Activated CD8-positive, alpha-beta T cell treated with anti-CD3 and anti-CD28 coated beads for 36 hours (primary cell): ENCODE measurements at places on chromosomes 6 and 20.

DNA sequence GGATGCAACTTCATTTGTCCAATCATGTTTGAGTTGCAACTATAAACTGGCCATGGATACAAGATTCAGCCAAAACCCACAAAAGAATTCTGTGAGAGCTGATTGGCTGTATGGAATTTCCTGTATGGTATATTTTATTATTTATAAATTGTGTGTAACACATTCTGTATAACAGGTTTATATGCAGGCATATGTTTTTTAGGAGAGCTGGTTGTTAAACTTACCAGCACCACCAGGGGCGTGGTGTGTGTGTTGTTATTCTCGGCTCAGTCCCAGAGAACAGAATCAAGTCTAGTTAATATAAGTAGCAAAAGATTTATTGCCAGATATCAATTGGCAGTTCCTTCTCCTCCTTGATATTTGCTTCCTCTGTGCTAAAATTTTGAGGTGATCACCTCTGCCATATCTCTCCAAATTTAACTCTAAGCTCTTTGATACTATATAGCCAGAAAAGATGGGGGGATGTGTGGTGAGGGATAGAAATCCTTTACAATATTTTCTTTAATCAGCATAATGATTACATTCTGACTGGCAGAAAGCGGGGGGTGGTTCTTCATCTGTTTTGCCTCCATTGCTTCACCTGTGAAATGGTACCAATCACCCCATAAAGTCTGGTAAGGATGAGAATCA, 22.9 kb downstream of the CNBD2 start:
- DNase-seq: peak; percentile 37

- DNase-seq: no peak
Measured at GRCh38 chr20:58137651-58138265, 90.7 kb downstream of the ANKRD60 start.

DNA sequence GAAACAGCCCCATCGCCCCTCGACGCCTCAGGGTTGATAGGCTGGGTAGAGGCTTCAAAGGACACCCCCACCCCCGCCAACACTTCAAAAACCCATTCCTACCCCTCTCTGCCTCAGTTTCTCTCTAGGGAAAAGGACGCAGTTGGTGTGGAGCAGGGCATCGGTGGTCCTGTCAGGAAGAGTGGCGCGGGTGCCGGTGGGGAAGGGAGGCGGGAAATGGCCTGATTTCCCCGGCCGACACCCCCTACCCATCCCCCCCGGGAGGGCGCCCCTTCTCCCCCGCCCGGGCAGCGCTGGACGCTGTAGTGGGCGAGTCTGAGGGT, 367 bp downstream of the NRSN2 start:
- no peak for DNase-seq

GRCh38 chr20:8428988-8429387, 296.9 kb downstream of the PLCB1 start:
- DNase-seq: peak; percentile 19

DNA sequence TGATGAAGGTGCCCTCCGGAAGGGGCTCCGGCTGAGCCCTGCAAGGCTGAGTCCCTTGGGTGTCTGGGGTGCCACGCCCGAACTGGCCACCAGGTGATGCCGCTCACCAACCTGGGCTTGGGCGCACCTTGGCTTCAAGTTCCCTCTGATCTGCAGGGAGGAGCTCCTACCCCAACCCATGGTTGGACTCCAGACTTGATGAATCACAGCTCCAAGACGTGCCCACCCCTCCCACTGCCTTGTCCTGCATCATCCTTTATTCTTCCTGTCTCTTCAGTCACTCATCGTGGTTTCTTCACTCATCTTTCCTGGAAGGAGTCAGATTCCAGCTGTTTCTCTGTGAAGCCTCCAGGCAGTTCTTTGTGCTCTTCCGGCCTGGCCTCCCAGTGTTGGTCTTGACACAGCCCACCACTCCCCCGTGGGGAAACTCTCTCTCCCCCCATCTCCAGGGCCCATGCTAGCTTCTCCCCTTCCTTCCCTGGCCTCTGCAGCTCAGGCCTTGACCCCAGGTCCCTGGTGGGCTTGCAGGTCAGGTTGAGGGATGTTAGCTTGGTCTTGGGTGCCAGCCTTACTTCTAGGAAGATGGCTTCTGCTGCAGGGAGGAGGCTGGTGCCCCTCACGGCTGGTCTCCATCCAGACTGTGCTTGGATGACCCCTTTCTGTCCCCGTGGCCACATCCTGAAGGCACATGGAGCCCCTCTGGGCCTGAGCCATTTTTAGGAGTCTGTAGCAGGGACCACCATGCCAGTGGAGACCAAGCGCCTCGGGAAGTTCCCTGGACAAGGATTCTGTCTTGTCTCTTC, 2.6 kb upstream of the ZBP1 start:
- peak; percentile 83 for DNase-seq

DNA sequence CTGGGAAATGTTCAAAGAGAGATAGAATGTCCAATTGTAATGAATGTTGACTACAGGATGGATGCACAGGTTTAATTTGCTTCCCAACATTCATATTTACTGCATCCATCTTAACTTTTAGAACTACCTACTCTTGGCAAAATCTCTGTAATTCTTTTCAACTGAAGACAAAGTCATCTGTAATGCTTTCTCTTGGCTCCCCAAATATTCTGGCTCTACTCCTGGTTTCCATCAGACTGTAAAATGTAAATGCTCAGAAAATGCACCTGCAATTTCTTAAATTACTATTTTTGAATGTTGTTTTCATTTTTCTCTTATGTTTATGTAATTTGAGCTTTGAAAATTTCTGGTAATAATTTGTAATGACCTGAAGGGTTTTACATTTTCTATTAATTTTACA, 480.8 kb upstream of the IMPG1 start:
- no peak for DNase-seq

DNA sequence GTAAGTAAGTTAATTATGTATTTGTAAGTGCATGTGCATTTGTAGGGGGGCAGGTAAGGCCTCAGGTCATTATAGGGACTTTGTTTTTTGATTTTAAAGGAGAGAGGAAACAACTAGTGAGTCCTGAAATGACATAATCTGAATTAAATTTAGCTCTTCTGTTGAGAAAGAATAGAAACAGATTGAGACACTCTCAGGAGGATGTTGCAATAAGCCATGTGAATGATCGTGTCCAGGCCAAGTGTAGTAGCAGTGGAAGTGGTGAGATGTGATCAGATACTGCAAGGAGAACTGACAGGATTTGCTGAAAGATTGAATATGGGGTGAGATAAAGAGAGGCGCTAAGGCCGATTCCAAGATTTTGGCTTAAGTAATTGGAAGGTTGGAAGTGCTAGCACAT, 2.6 kb upstream of the CENPW start:
- no peak for DNase-seq

DNA sequence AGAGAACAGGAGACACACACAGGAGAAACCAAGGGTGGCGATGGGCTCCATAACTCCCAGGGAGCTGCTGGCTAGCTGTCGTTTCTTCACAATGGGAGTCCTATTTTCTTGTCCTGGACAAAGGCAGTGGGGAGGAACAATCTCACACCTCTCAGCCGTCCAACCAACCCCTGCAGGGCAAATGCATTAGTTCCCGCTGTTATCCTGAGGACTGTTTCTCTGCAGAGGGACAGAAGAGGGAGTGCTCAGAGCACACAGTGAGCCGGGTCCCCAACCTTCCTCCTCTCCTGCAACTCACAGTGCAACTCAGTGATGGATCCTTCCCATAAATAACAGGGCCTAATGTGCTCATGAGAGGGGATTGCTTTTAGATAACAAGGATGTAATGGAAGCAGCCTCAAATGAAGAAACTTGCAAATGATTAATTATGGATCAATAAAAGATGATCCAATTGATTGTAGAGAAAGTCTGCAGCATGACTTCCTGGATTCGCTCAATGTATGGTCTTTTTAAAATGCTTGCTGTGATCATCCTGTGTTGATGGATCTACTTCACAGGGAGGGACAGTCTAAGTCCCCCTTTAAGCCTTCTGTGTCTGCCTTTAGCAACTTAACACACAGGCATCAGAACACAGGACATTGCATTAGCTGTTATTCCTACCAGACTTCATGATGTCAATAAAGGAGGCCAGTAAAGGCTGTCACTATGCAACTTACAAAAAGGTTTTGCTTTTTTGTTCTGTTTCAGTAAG, 453.4 kb upstream of the AGPAT4 start:
- no peak for DNase-seq

DNA sequence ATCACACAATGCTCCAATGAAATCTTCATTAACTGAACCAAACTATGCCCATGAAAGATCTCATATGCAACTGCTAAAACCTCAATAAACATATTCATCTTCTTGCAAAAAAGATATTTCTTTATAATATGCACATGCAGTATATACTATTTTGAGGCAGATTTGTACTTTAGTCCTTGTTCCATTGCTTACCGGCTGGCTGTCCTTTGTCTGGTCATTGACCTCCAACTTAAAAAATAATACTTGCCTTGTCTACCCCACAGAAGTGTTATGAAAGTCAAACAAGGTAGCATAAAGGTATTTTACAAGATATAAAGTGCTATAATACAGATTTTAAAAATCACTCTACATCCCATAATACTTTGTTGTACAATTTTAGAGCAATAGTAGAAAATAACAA, 88.3 kb downstream of the ATG5 start:
- DNase-seq: no peak

DNA sequence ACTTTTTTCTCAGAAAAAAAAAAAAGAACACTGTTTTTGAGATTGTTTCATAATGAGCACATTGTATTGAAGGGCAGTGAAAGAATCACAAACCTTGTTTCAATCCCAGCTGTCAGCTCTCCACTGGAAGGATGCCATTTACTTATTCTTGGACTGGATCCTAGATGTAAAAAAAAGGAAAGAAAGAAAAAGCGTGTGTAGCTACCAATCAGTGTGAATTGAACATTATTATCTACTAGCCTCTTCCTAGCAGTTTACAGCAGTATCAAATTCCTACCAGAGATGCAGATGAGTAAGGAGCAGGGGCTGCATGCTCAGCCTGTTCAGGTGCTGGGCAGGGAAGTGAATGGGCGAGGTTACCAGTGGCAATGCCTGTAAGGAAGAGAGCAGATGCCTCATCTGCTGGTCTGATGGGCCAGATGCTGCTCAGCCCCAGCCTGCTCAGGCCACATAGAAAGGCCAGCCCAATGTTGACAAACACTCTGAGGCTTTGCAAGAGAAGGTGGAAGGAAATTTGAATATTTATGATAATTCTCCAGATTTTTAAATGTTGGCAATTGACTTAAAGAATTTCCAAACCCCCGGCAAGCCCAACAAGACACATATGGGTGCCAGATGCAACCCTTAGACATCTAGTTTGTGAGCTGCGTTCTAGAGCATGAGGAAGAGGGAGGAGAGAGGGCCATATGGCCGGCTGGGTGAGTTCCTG, 189.5 kb downstream of the IBTK start:
- no peak for DNase-seq

DNA sequence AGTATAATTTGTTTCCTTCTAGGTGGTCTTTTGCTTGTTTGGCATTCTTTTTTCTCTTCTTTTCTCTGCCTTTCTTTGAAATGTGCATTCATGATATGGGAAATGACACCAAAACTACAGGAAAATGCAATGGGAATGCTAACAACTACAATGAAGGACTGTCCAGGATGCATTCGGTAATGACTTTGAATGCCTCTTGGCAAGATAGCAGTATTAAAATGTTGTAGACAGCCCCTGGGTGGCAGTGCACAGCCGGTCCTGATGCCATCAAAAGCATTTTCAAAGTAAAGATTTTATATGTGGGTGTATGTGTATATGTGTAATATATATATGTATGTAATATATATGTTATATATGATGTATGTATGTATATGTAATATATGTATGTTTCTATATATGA, 218.8 kb upstream of the MMS22L start:
- no peak for DNase-seq

DNA sequence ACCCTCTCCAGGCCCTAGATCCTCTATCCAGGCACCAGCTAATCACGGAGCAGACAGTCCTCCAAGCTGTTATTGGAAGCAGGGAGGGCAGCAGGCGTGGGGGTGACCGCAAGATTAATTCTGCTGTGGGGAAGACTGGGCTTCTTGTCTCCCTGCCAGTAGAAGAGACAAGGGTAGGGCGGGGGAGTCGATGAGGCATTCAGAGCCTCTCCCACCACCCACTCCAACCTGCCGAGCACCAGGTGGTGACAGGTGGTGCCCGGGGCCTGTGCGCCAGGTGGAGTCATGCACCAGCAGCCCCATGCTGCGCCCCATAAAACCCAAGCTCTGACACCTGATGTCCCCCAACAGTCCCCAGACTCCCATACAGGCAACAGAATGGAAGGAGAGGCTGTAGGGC, 89.6 kb downstream of the CDH22 start:
- DNase-seq: no peak

DNA sequence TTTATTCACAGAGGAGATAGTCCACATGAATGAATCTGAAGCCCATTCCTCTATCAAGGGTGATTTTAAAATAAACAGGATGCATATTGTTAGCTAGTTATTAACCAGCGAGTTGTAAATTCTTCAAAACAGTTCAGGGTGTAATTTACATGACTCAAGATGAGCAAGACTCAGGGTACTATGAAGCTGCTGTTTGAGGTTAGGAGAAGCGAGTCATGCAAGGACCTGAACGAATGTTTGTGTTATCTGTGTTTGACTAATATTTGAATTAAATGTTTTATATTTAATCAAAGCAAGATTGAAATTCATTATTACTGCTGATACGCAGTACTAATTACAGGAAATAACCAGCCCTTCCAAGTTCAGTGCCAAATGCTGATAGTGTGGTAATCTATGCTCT, 191.1 kb downstream of the SAMD5 start:
- DNase-seq: no peak

- DNase-seq: no peak
Measured at GRCh38 chr6:4781426-4781825, 5.2 kb downstream of the CDYL start.

GRCh38 chr6:137676888-137677287, 182.7 kb upstream of the OLIG3 start:
- no peak for DNase-seq

GRCh38 chr6:136613477-136613876, 63.3 kb upstream of the MAP7 start:
- no peak for DNase-seq

- DNase-seq: no peak
Measured at GRCh38 chr6:124445581-124445980, 516.7 kb upstream of the RNF217 start.

GRCh38 chr6:158808941-158809678, 10.1 kb downstream of the EZR start:
- DNase-seq: peak; percentile 55

- no peak for DNase-seq
Measured at GRCh38 chr20:16846006-16846405, 97.8 kb downstream of the OTOR start.

- DNase-seq: no peak
Measured at GRCh38 chr6:157847846-157848245, 24.8 kb downstream of the SNX9 start.

DNA sequence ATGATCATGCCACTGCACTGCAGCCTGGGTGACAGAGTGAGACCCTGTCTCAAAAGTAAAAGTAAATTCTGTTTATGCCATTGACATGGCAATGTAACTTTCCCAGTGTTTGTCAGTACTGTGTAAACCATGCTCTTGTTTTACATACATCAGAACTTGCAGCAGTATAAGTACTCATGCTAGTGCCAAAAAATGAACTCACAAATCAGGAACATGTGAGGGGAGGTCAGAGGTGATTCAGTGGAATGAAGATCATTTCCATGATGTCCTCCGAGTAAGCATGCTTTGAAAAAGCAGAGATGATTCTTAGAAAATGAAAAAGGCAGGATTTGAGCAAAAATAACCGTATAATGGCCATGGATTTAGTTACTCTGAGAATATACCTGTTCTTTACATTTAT, 81.9 kb downstream of the ANKS1A start:
- DNase-seq: no peak
